ENCODE measurements at places on chromosomes 7 and 10. TPM values are rescaled to one million over a fixed set of nuclear protein-coding genes. Genes with fewer than 3 reads are reported as not detected.

The TPST1 gene
- polyA plus RNA-seq: 12.0 TPM

The PODXL gene
- 75.3 TPM for polyA plus RNA-seq

The PLEKHA8 gene
- 11.2 TPM for polyA plus RNA-seq

The TMEM236 gene
- 0.46 TPM for polyA plus RNA-seq

The CHST15 gene
- polyA plus RNA-seq: 13.9 TPM

DNA sequence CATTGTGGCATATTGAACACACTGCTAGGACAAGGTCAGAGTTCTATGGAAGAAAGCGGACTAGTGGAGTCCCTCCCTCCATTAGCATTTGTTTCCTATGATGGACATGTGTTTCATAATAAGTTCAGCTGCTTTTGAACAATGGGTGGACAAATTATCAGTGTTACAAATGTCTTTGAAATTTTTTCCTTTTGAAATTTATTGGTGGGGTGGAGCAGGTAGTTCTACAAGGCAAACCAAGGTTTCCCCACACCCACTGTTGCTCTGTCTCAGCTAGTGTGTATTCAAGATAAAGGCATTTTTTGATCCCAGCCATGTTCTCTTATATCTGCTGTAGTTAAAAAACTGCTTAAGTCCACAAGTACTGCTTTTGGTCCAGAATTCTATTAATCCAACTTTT lies 79.9 kb downstream of the MALSU1 start:
- DNase-seq: no peak

GRCh38 chr10:5545778-5546710 lies 21.3 kb downstream of the CALML3 start:
- DNase-seq: no peak

DNA sequence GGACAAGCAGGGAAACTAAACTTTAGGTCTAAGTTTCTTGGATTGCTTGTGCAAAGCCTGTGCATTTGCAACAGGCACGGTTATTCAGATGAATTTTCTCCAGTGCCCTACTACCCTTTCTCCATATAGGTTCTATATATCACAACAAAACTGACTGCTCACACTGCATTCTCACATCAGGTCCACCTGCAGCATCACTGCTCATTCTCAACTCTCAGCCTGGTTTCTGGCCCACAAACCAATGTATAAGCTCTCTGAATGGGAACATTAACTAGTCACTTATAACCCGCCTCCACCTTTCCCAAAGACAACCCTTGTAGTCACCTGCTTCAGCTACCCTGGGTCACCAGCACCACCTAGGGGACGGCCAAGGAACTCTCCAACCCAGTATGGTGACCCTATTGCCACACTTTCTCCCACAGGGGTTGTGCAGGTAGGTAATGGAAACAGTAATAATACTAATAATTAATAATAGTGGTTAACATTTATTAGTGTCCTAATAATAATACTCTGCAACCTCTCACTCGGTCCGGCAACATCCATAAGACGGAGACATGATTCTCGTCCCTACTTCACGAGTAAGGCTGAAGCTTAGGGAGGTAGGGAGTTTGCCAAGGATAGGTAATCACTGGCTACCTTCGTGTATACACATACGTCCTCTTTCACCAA lies 97.3 kb downstream of the CLEC2L start:
- DNase-seq: no peak

DNA sequence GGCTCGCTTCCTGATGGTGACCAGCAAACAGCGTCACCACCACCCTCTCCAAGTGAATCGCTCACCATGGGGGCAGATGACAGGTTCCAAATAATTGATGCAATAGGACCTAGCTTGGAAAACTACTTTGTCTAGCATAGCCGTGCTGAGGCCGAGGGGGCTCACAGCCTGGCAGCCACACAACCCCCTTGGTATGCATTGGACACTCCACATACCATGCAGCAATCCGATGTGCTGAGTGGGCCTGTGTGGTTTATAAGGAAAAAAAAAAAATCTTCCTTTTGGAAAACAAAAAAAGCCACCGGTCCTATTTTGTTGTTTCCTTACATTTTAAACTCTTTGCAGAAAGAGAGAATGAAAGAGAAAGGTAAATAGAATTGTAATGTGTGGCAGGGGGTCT lies 15.1 kb downstream of the GATA3 start:
- no peak for DNase-seq

- no peak for DNase-seq
These were observed 13.6 kb downstream of the PRXL2A start for GRCh38 chr10:80421707-80422536.

DNA sequence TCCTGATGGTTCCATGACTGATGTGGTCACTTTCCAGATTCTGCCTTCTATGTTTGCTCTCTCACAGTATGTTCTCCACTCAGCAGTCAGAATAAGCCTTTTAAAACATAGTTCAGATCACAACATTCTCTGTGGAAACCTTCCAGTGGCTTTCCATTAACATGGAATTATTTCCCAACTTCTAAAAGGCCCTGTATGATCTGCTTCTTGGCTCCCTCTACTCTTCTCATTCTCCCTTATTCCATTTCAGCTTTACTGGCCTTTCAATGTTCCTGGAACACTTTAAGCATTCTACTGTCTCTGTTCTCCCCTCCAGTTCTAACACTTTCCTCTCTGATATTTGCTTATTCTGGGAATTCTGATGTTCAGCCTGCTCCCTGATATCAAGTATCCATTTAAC lies 325.6 kb downstream of the THSD7A start:
- peak; percentile 6 for DNase-seq

DNA sequence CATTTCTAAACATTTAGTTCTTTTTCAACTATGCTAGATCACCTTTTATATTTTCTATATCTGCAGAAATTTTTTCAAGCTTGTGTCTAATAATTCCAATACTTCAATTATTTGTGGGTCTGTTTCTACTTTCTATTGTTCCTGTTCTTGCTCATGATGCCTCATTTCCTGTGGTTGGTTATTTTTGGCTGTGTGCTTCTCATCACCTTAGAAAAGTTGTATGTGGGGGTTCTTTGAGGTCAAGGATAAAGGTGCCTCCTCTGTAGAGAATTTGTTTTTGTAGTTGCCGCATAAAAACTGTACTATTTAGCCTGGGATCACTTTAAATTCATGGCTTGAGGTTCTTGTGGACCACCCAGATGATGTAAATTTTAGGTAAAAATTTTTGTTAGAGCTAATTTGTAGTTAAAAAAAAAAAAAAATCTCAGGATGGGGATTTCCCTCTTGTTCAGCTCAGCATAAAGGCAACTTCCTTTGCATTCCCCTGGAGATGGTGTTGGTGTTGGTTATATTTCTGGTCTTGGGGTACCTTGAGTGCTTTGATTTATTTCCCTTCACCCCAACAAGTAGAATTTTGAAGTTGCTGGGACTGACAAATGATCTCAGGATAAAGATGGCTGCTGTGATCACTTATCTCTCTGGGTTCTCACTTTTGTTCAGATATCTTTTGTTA lies 27.0 kb upstream of the JAZF1 start:
- DNase-seq: no peak

DNA sequence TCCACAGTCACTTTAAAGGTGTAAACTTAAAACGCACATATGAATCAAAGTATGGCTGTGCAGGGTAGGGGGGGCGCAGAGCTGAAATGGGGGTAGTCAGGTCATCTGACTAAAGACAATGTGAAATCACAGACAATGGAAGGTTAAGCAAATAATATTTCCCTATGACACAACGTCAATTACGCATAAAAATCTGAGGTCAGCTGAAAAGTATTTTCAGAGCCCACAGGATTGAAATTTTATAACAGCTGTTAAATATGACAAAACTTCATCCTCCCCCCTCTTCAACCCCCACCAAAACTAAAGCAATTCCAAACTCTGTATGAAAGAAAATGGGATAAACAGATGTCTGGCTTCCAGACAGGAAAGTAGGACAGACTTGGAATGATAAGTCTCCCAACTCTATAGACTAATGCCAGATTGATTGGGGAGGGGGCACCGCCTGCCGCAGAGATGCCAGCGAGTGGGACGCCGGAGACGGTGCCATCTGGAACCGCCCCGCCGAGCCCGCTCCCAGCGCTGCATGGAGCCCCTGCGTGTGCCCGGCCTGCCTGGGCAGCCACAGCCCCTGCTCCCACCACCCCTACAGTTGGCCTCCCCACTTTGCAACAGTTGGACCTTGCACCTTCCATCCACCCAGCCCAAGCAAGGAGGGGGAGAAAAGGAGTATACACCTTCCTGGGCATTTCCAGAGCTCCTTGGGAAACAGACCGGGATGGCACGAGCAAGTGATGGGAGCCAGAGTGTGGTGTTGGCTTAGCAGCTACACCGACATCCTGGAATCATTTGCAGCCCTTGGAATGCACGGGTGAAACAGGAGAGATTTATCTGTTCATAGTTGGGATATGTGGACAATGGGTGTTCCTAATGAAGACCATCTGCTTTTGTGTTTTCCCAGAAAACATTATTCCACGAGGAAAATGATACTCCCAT lies 10.7 kb downstream of the EBF3 start:
- DNase-seq: peak; percentile 92

DNA sequence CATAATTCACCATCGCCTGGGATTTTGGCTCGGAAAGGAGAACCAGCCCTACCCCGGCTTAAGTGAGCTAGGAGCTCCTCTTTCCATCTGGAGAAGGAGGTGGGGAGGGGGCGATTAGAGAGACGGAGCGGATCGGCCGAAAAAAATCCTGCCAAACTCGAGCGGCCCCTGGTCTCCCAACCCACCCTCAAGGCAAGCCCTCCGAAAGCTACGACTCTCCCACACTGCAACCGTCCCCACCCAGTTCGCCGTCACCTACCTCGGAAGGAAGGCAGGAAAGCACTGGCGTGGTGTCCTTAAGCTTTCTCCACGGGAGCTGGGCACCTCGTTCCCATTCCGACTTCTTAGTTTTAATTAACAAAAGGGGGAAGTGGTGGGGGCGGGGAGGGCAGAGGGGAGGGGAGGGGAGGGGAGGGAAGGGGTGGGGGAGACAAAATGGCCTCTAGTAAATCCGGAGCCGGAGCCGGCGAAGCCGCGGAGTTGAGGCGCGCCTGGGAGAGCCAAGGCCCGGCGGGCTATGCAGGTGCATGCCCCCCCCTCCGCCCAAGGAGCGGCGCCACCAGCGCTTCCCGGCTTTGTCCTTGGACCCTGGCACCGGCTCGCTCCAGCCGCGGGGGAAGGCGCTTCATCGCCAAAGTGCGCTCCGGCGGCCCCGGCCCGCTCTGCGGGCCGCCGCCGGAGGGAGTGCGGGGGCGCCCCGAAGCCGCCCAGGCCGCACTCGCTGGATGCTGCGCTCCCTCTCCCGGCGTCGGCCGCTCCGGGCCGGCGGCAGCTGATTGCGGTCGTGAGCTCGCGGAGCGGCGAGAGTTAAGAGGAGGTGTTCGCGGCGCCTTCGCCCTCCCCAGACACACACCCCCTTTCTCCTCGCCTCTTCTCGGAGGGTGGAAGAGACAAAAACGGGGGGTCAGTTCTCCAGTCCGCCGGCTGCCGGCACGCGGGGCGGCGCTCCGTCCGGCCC lies at the start of gene LRRC4:
Gene LRRC4 (minus strand): TSS at position 784 of the 958 bp plus-strand sequence. CDS start 797 bp downstream, outside the sequence.
- DNase-seq: no peak

DNA sequence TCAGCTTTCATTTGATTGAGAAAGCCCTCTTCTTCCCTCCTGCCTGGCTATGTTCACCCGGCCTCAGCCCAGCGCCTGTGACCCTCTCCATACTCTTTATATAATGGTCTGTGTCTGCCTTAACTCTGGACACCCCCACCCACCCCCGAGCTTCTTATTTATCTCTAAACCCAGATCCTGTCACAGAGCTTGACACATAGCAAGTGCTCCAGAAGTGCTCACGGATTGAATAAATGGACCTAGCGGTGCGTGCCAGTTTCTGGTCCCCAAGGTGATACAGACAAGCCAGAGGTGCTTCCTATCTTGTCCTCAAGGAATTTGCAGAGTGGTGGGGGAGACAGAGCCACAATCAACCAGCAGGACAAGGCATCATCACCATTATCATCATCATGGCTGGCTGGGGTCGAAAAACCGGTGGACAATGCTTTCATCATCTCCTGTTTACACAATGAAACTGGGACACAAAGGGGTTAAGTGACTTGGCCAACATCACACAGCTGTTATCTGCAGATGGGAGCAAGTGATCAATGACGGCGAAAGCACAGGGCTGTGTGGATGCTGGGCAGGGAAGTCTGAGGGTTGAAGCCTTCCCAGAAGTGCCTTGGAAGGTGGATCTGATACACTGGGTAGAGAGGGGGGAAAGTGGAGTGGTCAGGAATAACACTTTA lies 2.2 kb upstream of the LOXL4 start:
- no peak for DNase-seq

- no peak for DNase-seq
These were observed 115.6 kb upstream of the IMMP2L start for GRCh38 chr7:111677848-111678247.

- no peak for DNase-seq
These were observed 34.2 kb downstream of the KLF6 start for GRCh38 chr10:3750854-3751253.

GRCh38 chr7:100673942-100674410 lies 436 bp downstream of the GNB2 start:
- no peak for DNase-seq

GRCh38 chr10:132422903-132423825 lies 26.2 kb downstream of the PWWP2B start:
- DNase-seq: no peak

DNA sequence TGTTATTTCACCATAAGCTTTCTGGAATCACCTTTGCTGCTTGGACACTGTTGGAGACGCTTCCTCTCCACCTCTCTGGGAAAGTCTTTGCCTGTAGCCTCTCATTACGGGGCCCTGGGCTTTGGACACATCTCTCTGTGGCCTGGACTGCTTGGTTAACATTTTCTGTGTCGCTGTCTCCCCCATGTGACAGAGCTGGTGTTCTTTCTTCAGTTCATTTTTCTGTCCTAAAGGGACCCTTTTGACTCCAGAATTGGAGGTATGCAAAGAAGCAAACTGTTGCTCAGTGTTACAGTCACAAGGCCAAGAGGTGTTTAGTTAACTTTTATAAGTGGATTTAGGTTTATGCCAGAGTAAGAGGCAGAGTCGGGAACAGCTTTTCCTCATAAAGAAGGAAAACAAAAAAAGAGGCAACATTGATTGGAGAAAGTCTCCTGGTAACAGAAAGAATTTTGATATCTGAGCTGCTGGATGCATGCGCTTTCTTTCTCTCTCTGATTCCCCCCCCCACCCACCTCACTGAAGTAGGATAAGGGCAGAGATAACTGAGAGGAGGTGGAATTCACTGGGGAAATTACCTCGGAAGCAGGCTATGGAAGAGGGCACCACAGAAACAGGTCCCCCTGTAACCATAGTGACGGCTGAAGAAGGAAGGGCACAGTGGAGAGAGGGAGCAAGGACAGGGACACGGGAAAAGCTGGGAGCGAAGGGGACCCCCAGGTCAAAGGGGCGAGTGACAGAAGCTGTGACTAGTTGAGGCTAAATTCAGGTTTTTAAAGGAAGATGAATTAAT lies 57.8 kb downstream of the LGI1 start:
- no peak for DNase-seq

- DNase-seq: no peak
These were observed 611.8 kb downstream of the SORCS3 start for GRCh38 chr10:105252911-105253310.

- DNase-seq: no peak
These were observed 16.5 kb downstream of the ARPC1B start for GRCh38 chr7:99390941-99391602.

GRCh38 chr10:95832216-95833041 lies 75.3 kb upstream of the CC2D2B start:
- DNase-seq: no peak

GRCh38 chr7:3274131-3274530 lies 26.9 kb upstream of the SDK1 start:
- no peak for DNase-seq

GRCh38 chr10:91220194-91220953 lies at the start of gene PCGF5:
TSS of gene PCGF5 (plus strand) at chr10:91220663. CDS start at chr10:91222872, 2,209 bp downstream.
- peak; percentile 20 for DNase-seq

GRCh38 chr10:98423691-98424120 lies 8.7 kb upstream of the PYROXD2 start:
- DNase-seq: no peak

GRCh38 chr7:7438851-7439250 lies 96.8 kb downstream of the COL28A1 start:
- no peak for DNase-seq
